Activated T-helper 9 cell treated with anti-CD3 and anti-CD28 coated beads, Interleukin-2, amount 50 U/mL, for 16 hours (primary cell): ENCODE measurements at places on chromosomes 4 and X.

GRCh38 chrX:11509786-11510185 is 155.9 kb downstream of the ARHGAP6 start:
- DNase-seq, result no peak

GRCh38 chr4:94181815-94182214 is 25.9 kb upstream of the SMARCAD1 start:
- no peak for DNase-seq

GRCh38 chr4:143282211-143282707 is 54.4 kb upstream of the GAB1 start:
- DNase-seq, result no peak

DNA sequence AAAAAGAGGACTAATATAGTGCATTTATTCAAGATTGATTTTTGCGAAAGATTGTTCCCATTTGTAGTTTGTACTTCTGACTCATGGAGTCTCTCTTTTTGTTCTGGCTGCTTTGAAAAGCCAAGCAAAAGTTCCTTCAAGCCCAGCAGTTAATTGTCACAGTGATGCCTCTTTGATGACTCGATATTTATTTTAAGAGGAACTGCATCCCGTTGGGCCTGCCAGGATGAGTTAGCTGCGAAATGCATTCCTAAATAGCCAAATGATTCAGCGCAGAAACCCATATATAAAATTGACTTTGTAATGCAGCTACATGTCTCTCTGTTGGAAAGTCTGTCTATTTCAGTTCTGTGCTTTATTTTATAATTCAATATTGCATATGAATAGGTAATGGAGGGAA is 295.1 kb downstream of the GBA3 start:
- DNase-seq, result no peak

GRCh38 chr4:120672076-120672475 is 250.4 kb downstream of the PRDM5 start:
- no peak for DNase-seq

- DNase-seq, result no peak
These were observed 127.3 kb downstream of the MAD2L1 start for GRCh38 chr4:119939071-119939995.

- DNase-seq, result no peak
These were observed 15.1 kb upstream of the DCLK2 start for GRCh38 chr4:150063128-150063527.

DNA sequence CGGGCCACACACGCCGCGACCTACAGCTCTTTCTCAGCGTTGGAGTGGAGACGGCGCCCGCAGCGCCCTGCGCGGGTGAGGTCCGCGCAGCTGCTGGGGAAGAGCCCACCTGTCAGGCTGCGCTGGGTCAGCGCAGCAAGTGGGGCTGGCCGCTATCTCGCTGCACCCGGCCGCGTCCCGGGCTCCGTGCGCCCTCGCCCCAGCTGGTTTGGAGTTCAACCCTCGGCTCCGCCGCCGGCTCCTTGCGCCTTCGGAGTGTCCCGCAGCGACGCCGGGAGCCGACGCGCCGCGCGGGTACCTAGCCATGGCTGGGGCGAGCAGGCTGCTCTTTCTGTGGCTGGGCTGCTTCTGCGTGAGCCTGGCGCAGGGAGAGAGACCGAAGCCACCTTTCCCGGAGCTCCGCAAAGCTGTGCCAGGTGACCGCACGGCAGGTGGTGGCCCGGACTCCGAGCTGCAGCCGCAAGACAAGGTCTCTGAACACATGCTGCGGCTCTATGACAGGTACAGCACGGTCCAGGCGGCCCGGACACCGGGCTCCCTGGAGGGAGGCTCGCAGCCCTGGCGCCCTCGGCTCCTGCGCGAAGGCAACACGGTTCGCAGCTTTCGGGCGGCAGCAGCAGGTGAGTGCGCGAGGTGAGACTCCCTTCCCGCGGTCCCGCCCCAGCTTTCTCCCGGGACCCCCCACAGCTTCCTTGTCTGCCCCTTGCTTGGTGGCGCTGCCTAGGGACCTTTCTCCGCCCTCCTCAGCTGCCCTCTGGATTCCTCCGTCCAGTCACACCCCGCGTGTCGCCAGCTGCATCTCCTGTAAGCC is 678 bp downstream of the BMP3 start:
- no peak for DNase-seq

DNA sequence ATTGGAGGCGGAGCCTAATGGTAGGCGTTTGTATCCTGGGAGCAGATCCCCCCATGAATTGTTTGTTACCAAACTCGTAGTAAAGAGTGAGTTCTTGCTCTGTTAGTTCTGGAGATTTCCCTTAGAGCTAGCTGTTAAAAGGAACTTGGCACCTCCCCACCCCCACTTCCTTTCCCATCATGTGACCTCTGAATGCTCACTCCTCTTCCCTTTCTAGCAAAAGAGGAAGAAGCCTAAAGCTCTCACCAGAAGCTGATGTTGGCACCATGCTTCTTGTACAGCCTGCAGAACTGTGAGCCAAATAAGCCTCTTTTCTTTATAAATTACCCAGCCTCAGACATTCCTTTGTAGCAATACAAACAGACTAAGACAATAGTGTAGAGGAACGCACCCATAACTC is 13.8 kb upstream of the ATOH1 start:
- no peak for DNase-seq

DNA sequence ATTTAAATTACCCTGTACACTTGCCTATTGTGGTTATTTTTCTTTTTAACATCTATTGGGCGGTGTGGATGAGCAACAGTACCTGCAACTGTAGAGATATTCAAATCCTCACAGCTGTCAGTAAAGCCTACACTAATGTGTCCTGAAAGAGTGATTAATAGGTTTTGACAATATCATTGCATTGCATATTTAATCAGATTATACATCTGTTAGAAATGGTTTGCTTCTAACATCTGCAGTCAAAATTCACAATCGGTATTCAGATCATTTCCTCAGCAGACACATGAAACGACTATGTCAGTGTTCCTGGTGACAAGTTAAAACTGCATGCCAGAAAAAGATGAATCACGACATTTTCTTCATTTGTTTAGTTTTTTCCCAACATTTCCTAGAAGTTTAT is 254.6 kb upstream of the EPHA5 start:
- DNase-seq, result no peak

GRCh38 chr4:46656071-46656470 is 253.0 kb downstream of the COX7B2 start:
- no peak for DNase-seq

GRCh38 chrX:115584696-115585095 is 23.7 kb downstream of the PLS3 start:
- DNase-seq, result no peak

DNA sequence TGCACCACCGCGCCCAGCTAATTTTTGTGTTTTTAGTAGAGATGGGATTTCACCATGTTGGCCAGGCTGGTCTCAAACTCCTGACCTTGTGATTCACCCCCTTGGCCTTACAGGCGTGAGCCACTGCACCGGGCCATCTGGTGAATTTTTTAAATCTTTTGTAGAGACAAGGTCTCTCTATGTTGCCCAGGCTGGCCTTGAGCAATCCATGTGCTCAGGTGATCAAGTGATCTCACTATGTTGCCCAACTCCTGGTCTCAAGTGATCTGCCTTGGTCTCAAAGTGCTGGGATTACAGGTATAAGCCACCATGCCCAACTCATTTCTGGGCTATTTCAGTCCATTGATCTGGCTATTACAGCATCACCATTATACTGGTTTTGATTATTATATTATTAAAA is 22.2 kb upstream of the GALNT7 start:
- DNase-seq, result no peak

DNA sequence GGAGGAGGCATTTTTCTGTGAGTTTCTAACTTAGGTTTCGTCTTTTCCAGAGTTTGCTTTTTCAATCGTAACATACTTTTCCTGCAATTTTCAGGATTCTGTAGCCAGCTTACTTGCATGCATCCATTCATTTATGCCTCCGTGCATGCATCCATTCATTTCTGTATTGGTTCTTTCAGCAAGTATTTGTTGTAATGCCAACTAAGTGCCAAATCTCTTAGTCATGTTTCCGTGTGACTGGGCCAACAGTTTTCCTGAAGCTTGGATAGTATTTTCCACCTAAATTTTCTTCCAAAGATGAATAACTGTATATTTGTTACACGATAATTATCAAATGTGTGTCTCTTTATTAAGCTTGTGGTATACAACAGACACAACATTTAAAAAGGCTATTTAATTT is 41.5 kb downstream of the CBLL2 start:
- no peak for DNase-seq

DNA sequence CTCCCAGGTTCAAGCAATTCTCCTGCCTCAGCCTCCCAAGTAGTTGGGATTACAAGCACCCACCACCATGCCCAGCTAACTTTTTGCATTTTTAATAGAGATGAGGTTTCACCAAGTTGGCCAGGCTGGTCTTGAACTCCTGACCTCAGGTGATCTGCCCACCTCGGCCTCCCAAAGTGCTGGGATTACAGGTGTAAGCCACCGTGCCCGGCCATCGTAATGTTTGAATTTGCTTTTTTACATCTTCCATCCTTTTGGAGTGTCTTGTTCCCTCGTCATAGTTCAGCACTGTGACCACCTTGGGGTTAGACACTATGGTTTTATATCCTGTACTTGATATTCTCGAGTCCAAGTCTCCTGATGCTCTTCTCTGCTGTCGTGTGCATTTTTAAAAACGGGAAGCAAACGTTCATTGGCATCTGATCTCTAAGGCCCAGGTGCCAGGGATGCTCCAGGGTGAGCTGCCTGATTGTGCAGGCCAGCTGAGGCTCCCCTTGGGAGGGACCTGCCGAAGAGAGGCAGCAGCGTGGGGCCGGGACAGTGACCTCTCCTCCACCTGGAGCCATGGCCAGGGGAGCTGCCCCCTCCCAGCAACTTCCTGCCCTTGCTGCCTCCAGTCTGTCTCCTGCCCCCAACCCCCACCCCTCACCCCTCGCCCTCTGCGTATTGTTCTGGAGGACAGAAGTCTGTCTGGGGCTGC is 16.7 kb downstream of the DGKQ start:
- DNase-seq, result no peak

DNA sequence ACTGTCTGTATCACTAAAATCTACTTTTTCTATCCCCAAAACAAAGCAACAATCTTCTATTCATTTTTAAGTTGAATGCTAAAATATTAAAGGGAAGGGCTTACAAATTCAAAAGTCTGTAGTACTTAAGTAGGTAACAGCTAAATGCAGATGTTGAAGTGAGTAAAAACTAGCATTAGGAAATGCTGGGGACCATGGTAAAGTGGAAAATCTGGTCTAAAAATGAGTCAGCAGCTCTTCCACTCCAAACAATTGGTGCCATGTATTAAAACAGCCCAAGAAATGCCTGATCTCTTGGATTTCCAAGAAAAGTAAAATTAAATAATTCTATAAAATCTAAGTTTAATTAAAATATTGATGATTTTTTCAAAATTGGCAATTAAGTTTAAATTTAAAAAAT is 73.3 kb upstream of the PPP3CA start:
- DNase-seq, result no peak

GRCh38 chr4:124017185-124017785 is 620.7 kb downstream of the SPRY1 start:
- DNase-seq, result no peak

DNA sequence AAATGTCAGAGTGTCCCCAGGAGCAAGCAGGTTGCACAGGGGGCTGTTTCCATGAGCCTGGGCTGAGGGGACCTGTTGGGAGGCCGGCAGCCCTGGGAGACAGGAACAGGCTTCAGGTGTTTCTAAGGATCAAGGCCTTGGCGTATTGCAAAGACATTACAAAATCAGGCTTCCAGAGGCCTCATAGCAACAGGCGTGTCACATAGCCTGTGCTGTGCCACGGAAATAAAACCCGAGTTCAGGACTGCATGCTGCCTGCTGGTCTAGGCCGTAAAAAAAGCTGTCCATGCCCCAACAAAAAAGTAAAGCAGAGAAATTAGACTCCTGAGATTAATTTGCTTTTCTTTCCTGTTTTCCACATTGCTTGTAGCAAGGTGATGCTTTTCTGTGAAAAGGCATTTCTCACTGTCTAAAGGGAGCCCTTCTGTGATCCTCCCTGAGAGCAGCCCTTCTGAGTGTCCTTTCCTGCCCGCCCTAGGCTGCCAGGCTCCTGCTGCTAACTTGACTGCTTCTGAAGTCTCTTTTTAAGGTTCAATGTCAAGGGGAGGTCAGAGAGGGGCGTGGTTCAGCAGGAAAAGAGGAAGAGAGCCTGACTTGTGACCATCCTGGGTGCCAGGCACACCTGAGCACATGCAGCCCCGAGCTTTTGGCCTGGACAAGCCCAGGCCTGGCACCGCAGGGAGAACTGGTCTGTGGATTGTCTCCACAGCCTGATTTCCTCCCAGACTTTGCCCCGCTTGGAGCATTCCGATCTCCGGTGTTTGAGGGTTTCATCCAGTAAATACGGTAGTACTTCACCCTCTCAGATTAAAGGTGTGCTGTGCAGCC is 21.3 kb downstream of the SHROOM2 start:
- DNase-seq, result no peak

DNA sequence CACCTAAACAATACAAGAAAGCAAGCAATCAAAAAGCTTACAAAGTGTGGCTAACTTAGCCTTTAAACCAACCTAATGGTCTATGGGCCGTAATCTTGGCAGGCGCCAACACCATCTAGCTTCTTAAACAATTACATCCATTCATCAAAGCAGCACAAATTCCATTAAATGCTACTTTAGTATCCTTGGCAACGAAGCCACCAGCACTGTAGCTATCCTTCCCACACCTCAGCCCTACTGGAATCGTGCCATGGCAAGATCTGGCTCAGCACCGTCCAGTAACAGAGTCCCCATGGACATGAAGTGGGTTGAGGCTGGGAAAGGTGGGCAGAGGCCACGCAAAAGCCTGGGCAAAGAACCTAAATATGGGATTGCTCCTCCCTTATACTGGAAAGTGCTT is 91.6 kb upstream of the MAP3K15 start:
- no peak for DNase-seq

DNA sequence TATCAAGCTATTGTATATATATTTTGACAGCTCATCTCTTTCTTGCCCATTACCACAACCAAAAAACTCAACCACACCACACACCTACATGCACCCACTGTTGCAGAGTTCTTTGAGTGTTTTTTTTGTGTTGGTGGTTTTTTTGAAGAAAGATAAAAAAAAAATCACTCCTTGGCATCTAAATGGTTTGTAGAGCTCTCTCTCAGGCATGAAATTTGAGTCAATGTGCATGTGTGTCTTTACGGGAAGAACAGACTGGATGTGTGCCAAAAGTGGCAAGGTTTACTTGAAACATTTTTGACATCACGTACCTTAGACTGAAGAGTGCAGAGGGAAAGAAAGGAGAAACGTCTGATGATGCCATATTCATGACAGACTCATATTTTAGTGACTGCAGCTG is 154.2 kb downstream of the FHIP1A start:
- DNase-seq, result no peak

DNA sequence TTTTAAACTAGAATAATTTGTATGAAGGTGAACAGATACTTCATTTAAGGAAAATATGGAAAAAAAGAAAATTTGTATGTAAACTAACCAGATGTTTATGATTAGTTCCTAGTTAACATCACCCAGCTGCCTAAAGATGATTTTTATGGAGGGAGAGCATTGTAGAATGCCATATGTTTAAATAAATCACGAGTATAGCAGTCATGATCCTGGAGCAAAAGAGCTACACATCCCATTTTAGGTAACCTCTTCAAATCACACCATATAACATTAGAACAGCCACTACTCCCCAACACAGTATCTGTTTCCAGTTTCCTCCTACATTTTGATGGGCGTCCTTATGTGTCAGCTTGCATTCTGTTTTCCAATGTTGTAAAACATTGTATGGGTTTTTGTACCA is 571.9 kb upstream of the FAM241A start:
- DNase-seq, result no peak
